RPMI8226 (cell line): ENCODE measurements at places on chromosomes 5 and 9.
A peak's percentile ranks its signal among the peaks of the same experiment; 100 is the strongest.

GRCh38 chr9:16540743-16541613 lies 329.5 kb downstream of the BNC2 start:
- no peak for DNase-seq

DNA sequence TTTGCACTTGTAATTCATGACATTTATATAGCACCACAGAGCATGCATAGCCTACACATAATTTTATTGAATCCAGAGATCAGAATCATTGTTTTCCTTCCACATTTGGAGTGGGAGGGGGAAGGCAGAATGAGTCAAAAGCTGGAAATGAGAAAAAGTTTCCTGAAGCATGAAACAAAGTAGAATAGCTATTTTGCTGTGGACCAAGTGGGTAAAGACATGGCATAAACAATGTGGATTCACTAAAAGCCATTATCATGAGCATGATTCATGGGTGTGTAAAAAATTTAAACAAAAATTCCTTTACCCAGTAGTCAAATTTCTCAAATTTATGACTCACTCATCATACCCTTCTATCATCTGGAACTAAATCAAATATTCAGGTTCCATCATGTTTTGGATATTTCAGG lies 97.9 kb downstream of the YIPF5 start:
- no peak for DNase-seq

DNA sequence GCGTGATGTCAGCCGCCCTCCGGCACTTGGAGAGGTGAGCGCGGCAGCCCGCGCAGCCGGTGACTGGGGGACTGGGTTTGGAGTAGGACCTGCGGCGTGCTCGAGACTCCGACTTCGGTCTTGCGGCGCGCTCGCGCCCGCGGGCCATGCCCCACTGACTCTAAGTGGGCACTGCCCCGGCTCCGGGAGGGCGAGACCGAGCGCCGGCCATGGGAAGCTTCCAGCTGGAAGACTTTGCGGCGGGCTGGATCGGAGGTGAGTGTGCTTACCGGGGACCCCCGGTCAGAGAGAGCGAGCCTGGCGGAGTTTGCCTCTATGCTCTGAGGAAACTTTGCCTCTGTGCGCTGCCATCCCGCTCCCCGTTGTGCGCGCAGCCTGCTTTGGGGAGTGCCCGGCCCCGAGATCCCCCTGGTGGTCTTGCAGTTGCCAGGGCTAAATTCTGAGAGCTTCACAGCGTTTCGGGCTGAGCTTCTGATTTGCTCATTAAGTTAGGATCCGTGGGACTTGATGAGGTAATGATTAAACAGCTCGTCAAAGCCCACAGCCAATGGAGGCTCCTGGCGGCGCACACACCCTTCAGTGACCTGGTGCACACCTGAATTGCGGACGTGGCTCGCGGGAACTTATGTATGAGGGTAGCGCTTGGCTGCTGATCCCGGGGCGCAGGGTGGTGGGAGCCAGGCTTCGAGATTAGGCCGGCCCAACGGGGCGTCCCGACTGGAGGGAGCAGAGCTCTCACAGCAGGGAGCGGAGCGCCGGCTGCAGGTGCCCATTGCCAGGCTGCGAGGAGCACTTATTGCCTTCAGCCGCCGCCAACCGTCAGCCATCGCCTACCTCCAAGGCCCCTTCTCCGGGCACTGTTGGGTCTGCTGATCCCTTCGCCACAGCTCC lies at the start of gene SLC25A48:
SLC25A48 (plus strand) TSS at position 25 of the 891 bp plus-strand sequence; CDS start at position 210, 185 bp downstream.
- DNase-seq = peak; percentile 85

DNA sequence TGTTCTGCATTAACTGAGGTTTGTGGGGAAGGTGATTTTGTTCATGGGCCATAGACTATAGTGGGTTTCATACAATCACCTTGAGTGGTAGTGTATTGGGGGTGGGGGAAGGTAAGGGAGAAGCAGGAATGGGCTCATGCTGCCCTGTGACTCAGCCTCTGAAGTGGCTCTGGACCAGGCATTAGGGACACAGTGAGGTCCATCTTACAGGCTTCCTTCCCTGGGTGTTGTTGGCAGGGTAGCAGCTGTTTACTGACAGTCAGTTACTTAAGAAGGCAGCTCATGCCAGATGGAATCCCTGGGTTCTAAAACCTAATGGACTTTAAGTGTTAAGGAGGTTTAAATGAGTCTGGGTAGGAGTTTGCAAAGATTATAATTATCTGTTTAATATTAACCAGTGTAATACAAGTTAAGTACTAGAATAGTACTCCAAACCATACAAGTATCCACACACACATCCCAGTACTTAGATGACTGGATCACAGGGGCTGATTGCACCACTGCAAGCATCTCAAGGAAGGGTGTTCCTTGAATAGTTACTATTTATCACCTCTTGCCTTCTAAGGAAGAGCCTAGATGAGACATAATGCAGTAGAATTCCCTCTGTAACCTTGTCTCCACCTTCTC lies 59.3 kb downstream of the CAST start:
- no peak for DNase-seq

GRCh38 chr9:112484607-112485006 lies 2.0 kb upstream of the KIAA1958 start:
- no peak for DNase-seq

DNA sequence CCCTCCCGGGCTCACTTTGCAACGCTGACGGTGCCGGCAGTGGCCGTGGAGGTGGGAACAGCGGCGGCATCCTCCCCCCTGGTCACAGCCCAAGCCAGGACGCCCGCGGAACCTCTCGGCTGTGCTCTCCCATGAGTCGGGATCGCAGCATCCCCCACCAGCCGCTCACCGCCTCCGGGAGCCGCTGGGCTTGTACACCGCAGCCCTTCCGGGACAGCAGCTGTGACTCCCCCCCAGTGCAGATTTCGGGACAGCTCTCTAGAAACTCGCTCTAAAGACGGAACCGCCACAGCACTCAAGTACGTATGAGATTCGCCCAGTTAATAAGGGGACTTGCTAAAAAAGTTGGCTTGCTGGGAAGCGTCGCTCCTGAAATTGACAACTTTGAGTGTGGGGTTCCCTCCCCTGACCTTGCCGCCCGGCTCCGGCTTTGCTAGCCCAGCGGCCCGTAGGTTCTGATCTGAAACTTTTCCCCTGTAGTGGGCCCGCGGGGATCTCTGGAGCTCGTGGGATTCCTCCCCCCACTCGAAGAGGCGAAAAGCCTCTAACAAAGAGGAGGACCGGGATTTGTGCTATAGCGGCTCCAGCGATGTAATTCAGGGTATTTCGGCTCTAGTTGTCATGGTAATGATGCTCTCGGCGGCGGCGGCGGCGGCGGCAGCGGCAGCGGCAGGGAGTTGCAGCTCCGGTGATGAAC lies 572 bp downstream of the NR4A3 start:
- peak; percentile 55 for DNase-seq

GRCh38 chr9:128244837-128245231 lies 31.0 kb downstream of the GOLGA2 start:
- peak; percentile 80 for DNase-seq

DNA sequence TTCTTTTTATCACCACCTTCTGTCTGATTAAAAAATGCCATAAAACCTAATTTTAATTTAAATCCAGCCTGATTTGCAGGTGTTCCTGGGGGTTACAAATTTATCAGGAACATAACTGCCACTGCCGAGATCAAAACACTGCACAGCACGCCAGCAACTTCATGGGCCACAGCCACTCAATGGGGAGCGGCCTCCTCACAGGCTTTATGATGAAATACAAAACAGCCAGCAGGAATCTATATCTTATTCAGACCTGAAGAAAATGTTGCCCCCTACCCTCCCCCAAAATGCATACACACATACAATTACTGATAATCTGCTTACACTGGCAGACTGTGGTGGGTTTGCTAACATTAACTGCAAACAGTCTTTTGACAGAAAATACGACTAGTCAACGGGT lies 151.7 kb upstream of the POU5F2 start:
- no peak for DNase-seq

- DNase-seq = peak; percentile 62
Observed at GRCh38 chr5:122415030-122415800, 103.2 kb downstream of the SNCAIP start.

GRCh38 chr5:61275841-61276240 lies 56.2 kb upstream of the ZSWIM6 start:
- peak; percentile 94 for DNase-seq

DNA sequence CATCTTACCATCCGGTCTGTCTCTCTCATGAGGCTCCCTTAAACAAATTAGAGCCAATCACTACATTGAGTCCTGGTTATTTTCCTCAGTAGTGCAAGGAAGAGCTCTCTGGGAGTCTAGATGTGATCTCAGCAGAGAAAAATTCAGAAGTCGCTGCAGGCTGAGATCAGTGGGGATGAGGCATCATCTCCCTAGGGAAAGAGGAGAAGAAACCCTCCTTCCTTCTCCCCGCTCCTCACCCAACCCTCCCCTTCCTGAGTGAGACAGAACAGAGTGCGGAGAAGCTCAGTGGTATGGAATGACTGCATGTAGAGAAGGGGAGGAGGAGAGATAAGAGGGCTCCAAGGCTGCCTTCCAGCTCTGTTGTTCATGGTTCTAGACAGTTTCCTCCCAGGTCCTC lies 80.5 kb downstream of the PAPPA start:
- no peak for DNase-seq

- no peak for DNase-seq
Observed at GRCh38 chr9:128091144-128091543, 23.1 kb downstream of the SLC25A25 start.

GRCh38 chr5:1889321-1890065 lies 6.8 kb upstream of the IRX4 start:
- no peak for DNase-seq

GRCh38 chr5:160315968-160316367 lies 3.6 kb upstream of the CCNJL start:
- peak; percentile 75 for DNase-seq

GRCh38 chr5:16570121-16570815 lies 46.5 kb downstream of the RETREG1 start:
- DNase-seq = no peak
